NCI-H1092 (cell line): ENCODE measurements at places on chromosomes 12 and 14.

DNA sequence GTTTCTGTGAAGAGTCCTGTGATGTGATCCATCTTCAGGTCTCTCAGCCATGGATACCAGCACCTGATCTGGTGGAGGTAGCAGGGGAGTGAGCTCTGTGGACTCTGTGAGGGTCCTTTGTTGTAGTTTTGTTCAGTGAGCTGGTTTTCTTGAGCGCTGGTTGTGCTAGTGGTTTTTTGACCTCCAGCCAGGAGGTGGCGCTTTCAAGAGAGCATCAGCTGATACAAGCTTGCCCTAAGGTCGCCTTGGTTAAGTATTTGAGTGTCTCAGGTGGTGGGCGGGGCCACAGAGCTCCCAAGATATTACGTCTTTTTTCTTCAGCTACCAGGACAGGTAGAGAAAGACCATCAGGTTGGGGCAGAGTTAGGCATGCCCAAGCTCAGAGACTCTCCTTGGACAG, 139.7 kb downstream of the TTLL5 start:
- DNase-seq, result no peak

GRCh38 chr12:78403681-78404080, 460.9 kb upstream of the SYT1 start:
- DNase-seq, result no peak

GRCh38 chr12:121282072-121282742, 14.3 kb downstream of the CAMKK2 start:
- no peak for DNase-seq

GRCh38 chr12:47863467-47863866, 41.3 kb downstream of the VDR start:
- DNase-seq, result no peak

GRCh38 chr14:101064121-101064661, 160.7 kb upstream of the RTL1 start:
- no peak for DNase-seq

DNA sequence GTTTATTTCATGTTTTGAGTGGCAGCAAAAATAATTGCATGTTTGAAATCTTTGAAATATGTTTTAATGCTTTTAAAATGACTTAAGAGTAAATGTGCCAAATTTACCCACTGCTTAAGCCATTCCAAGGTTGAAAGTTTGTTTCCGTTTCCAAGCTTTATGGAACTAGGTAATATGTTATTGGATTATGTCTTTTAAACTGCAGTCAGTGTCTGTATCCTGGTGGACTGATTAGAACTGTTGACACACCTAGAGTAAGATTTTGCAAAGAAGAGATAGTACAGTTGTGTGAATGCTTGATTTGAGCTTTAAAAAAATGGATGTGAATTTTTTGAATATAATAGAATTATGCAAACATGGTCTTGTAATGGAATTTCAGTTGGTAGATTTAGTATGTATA, 135.1 kb downstream of the DERA start:
- DNase-seq, result no peak

DNA sequence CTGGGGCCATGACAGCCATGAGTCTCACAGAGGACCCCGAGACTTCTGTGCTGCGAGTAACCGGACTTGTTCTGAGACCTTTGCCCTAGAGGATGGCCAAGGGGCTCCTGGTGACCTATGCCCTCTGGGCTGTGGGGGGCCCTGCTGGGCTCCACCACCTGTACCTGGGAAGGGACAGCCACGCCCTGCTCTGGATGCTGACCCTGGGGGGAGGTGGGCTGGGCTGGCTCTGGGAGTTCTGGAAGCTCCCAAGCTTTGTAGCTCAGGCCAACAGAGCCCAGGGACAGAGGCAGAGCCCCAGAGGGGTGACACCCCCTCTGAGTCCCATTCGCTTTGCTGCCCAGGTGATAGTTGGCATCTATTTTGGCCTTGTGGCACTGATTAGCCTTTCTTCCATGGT, 2.1 kb downstream of the DNAJC22 start:
- DNase-seq, result no peak

- DNase-seq, result no peak
Measured at GRCh38 chr12:51281202-51281924, 11.1 kb upstream of the SMAGP start.

DNA sequence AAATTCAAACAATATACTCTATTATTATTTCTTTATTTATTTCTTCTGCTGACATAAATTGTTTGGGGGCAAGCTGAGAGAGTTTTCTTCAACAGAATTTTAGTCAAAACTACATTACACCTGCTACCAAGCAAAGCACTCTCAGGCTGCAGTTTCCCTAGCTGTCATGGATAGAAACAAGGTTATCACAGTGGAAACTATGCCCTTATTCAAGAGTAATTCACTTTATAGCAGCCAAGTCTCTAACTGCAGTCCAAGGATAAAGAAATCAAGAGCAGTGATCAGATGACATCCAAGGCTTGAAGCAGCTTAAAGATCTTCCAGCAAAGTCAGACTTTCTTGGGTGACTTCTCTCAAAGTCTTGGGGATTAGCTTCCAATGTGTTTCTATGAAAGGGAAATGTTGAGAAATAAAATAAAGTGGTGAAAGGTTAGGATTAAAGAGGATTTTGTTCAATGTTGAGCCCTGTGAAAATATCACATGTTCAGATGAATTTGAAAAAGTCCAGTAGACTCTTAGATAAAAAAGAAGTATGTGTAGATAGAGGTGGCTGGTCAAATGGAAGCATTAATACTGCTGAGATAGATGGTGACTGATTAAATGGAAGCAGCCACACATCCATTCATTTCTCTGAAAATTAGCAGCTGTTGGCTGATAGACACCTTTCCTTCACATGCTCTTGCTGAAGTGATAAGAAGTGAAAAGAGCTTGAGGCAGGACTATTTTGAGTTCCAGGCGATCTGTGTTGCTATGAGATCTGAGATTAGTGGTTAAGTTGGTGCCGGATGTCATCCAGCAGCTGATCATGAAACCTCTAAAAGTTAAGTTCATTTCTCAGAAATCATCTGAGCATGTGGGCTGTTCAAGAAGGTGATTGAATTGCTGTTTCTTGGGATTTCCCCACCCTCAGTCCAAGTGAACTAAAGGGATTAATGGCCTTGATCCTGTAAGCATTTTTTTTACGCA, 257.8 kb upstream of the BTG1 start:
- DNase-seq, result no peak

DNA sequence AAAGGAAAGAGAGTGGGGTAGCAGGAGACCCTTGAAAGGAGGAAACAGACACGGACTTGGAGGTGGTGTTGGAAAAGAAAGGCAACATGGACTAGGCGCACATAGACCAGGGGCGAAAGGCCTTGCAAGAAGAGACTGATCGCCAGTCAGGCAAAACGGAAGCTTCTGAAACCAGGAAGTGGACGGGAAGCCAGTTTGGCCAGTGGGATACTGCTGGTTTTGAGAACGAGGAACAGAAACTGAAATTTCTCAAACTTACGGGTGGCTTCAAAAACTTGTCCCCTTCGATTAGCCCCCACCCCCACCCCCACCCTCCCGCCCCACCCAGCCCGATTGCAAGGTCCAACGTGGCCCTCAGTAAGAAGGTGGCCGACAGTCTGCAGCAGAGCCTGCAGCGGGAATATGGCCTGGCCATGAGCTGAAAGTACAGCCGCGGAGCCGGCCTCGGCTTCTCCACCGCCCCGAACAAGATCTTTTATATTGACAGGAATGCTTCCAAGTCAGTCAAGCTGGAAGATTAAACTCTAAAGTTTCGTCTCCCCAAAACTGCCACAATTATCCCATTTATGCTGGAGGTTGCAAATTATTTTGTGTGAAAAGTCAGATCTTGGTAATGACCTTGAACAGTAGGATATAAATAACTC, 364.7 kb downstream of the BCAT1 start:
- DNase-seq, result no peak

DNA sequence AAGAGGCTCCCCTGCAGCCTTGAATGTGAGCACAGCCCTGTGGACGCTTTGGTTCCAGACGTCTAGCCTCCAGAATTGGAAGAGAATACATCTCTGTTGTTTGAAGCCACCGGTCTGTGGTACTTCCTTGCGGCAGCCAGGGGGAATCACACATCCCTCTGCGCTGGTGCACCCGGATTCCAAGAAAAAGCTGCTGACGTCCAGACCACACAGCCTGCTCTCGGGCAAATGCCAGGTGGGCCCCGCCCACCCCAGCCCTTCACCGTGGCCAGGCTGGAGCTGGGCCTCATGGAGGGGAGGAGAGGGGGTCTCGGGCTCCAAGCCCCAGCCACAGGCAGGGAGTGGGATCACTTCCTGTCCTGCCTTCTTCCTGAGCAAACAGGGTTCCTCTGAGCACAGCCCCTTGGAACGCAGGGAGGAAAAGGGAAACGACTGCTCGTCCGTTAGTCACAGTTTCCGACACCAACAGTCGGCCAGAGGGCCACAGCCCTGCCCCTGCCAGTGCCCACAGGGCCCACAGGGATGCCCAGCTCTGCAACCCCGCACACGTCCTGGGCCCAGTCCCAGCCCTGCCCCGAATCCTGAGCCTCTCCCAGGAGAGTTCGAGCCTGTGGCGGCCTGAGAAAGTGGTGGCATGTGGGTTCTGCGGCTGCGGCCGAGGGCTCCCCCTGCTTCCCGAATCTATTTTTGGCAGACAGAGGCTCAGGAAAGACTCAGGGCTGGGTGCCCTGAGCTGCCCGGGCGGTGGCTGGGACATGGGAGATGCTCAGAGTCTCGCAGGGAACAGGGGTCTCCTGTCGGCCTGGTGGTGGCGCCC, 85.3 kb downstream of the RFLNA start:
- no peak for DNase-seq

- DNase-seq, result no peak
Measured at GRCh38 chr12:115268451-115268850, 584.5 kb upstream of the TBX3 start.

DNA sequence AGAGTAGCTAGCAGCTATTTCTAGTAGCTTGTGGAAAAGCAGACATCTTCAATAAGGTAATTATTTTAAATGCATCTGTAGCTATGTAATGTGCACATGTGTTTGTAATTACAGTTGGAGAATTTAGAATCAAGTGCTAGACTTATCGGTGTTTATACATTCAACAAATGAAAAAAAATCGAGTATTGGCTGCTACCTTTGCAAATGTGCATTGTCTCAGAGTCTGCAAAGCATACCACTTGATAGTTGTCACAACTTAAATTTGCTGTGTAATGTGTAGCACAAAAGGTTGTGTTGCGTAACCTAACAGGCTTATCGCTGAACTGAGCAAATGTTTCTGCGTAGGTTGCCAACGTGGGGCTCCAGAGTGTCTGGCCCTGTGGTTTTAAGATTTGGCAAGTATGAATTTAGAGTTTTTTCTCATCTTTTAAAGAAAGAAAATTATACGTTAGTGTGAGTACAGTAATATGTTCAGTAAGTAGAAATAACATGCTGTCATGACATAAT, 44.3 kb downstream of the TMTC2 start:
- DNase-seq, result no peak

- DNase-seq, result no peak
Measured at GRCh38 chr12:110012137-110012536, 12.9 kb downstream of the ANKRD13A start.

GRCh38 chr14:92492258-92492657, 21.3 kb upstream of the RIN3 start:
- no peak for DNase-seq

DNA sequence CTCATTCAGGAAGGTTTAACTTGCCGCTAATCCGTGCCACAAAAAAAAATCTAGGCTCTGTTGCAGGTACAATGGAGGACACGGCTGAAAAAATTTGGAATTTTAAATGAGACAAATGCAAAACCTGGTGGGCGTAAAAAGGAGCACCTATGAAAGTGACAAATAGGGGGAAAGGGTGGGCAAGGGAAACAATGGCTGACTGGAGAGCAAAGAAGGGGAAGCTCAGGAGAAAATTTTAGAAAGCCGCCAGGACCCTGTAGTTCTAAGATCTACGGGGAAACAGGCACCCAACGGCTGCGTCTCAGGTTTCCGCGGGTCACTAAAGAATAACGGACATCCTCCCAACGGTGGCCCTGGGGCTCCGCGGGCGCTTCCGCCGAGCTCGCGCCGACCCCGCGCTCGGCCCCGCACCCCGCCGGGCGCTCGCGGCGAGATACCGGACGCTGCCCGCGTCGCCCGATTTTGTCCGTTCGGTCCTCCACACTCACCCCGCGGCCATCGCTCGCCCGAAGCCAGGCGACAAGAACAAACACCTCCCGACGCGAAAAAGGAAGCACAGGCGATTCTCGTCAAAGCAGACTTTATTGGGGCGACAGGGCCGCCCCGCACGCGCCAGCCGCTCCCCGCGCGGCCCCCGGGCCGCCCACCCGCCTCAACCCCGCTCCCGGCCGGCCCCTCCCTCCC, 1.1 kb upstream of the YY1 start:
- DNase-seq, result peak; percentile 38

GRCh38 chr14:93969082-93969828, 7.1 kb downstream of the ASB2 start:
- DNase-seq, result no peak

- DNase-seq, result no peak
Measured at GRCh38 chr12:48017496-48017895, 13.2 kb upstream of the COL2A1 start.

GRCh38 chr14:94330857-94331256, 7.7 kb upstream of the SERPINA6 start:
- DNase-seq, result no peak

DNA sequence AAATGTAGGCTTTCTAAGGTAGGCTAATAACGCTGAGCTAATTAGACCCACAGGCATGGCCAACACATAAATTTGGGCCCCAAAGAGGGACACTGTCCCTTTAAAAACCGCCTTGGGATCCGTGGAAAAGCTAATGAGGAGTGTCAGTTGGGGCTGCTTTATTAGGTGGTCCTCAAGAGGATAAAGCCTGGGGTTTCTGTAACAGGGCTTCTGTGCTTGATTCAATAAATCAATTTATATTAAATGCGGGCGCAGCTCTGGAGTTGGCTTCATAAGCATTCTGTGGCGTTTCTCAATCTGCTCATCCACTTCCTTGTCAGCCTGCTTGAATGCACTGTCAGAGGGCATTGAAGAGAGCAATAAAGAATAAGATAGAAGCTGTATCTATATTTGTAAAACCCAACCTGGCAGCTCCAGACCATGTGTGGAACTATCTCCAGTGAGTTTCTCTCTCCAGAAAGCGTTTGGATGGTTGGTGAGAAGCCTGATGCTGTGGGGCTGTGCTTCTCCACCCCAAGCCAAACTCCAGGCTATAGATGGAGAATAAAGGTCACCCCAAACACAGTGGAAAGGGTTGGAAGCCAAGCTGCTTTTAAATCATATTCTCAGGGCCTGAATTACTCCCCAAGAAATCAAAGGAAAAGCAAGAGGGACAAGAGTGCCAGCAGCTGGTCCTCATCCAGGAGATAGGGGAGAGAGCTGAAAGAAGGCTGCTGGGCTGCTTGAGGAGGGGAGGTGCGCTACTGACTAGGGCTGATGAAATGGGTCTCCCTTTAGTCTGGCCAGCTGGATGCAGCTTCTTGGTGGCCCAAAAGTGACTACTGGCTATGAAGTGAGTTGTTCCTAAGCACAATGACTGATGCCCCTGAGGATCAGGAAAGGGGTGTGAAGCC, 222.0 kb downstream of the PPM1H start:
- no peak for DNase-seq

- DNase-seq, result no peak
Measured at GRCh38 chr12:123000578-123000977, 20.1 kb downstream of the ARL6IP4 start.

GRCh38 chr14:104434214-104435076, 145.1 kb upstream of the C14orf180 start:
- DNase-seq, result no peak

GRCh38 chr14:77612011-77612620, 4.3 kb downstream of the SPTLC2 start:
- DNase-seq, result no peak
